ENCODE measurements at places on chromosomes 6 and 20.

DNA sequence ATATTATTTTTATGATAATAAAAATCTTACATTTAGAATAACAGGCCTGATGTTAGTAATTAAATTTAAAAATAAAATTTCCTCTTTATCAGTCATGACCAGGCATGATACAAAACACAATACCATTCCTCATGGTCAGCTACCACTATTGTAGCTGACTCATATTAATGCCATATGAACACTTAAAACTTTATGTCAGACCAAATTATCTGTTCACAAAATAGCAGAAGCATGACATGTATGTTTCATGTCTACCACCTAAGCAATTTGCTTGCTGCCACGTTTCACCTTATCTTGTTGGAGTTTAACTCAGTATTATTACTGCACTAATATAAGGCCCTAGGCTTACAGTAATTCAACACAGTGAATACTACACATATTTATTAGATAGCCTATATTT is 65.7 kb downstream of the HTR1B start:
- DNase-seq: no peak

- no peak for DNase-seq
These were observed 12.9 kb downstream of the MDGA1 start for GRCh38 chr6:37684801-37685200.

- DNase-seq: no peak
These were observed 30.7 kb downstream of the SSR1 start for GRCh38 chr6:7282097-7282906.

GRCh38 chr6:128284128-128284527 is 236.3 kb downstream of the PTPRK start:
- DNase-seq: no peak

- no peak for DNase-seq
These were observed 1343.6 kb upstream of the CITED2 start for GRCh38 chr6:140718021-140718420.

- DNase-seq: no peak
These were observed 33.2 kb upstream of the PCMTD2 start for GRCh38 chr20:64222291-64222735.

- no peak for DNase-seq
These were observed 35.6 kb upstream of the KCNK16 start for GRCh38 chr6:39357998-39358686.
